Natural killer cell treated with Interleukin-12 subunit alpha and Interleukin-12 subunit beta and Interleukin-15 and Interleukin-18, amount 100 ng/mL, for 72 hours (primary cell): ENCODE measurements at places on chromosomes 6 and 20.

DNA sequence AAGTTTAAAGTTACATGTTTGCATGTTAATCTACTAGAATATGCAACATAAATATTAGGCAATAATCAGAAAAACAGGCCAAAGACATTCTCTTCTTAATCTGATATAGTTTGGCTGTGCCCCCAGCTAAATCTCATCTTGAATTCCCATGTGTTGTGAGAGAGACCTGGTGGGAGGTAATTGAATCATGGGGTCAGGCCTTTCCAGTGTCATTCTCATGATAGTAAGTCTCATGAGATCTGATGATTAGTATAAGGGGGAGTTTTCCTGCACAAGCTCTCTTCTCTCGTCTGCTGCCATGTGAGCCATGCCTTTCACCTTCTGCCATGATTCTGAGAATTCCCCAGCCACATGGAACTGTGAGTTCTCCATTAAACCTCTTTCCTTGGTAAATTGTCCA lies 1241.7 kb upstream of the ADGRB3 start:
- no peak overlapping the region for H3K4me3 ChIP-seq
- peaks cover 8% of the 10 kb centered on the region for H3K36me3 ChIP-seq
- no peak for DNase-seq
- H3K4me1 ChIP-seq: no peaks in the 10 kb centered on the region
- H3K27me3 ChIP-seq: no peaks in the 10 kb centered on the region
- H3K27ac ChIP-seq: no peak overlapping the region

DNA sequence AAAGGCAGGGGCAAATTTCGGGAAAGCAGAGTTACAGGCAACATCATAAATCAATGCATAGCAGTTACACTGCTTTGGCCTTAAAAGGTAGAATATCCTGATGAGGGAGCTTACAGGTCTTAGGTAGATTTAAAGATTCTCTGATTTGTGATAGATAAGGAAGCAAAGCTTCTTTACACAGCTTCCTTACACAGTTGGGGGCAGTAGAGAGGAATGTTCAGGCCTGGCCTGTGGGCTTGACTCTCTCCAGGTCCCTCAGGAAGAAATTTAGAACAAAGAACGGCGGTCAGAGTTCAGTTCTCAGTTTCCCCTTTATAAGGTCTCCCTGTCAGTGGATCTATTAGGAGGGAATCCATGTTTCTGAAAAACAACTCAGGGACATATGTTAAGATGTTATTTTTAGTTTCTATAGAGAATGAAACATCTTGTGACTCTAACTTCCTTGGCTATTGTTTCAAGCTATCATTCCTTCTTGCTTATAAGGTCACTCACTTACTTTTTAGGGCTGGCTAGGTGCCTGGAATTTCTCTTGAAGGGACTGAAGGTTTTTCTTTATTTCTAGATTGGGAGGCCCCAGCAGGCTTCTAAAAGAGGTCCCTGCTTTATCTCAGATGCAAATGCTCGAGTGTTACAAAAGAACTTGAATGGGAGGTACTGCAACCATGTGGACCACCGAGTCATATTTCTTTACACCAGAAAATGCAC lies 11.8 kb downstream of the HLA-B start:
- no peak overlapping the region for H3K27ac ChIP-seq
- H3K36me3 ChIP-seq: peaks cover 9% of the 10 kb centered on the region
- peaks cover 3% of the 10 kb centered on the region for H3K27me3 ChIP-seq
- no peak for DNase-seq
- H3K4me1 ChIP-seq: no peaks in the 10 kb centered on the region

- no peaks in the 10 kb centered on the region for H3K27me3 ChIP-seq
- H3K27ac ChIP-seq: no peak overlapping the region
- H3K36me3 ChIP-seq: no peaks in the 10 kb centered on the region
- H3K4me3 ChIP-seq: no peak overlapping the region
- DNase-seq: no peak
- no peaks in the 10 kb centered on the region for H3K4me1 ChIP-seq
Measured at GRCh38 chr6:113363048-113363798, 493.9 kb upstream of the MARCKS start.

DNA sequence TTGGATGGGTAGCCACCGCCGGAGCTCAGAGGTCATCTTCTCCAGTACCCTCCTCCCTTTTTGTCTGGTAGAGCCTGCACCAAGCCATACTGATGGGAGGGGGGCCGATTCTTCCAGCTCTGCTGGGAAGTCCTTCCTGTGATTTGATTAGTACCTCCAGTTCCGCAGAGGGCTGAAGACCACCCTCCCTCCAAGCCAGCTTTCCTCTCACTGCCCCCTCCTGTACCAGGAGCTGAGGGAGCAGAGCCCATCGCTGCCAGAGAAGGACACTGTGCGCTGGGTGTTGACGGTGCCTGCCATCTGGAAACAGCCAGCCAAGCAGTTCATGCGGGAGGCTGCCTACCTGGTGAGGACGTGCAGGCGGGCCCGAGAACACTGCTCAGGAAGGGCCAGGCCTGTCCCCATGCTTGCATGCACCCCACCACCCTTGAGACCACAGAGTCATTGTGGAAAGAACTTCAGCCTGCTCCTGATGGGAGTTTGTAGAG lies 13.2 kb downstream of the HSPA12B start:
- DNase-seq: no peak
- H3K27ac ChIP-seq: no peak overlapping the region
- no peaks in the 10 kb centered on the region for H3K36me3 ChIP-seq
- H3K4me3 ChIP-seq: no peak overlapping the region
- H3K4me1 ChIP-seq: peaks cover 8% of the 10 kb centered on the region
